ACHN (cell line): ENCODE measurements at places on chromosomes 6 and 20.
A peak's percentile ranks its signal among the peaks of the same experiment; 100 is the strongest.

GRCh38 chr20:7959484-7959883, 19.2 kb upstream of the HAO1 start:
- DNase-seq = no peak

DNA sequence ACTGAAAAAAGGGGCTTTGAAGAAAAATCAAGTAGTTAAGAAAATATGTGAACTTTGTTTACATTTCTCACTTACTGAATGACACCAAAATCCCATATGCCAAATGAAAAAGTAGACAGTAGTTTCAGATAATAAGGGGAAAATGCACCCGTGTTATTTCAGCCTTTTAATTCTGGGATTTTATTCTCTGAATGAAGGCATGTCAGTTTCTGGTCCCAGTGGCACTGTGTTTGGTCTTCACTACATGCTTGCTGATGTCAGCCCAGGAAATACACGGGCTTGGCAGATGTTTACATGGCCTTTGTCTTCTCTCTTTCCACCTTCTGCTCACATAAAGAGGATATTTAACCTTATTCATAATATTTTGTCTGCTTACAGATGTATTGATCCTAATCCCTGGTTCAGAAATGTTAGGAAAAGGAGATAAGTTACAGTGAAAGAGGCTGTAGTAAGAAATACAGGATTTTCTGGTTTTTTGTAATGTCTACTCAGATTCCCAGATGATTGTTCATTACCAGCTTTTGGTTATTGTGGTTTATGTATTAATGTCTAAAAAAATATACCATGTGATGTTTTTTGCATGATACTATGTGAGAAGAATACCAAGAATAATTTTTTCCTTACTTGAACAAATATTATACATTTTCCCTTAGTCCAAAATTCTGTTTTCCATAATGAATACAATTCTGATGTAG, 27.7 kb downstream of the DSE start:
- DNase-seq = no peak

DNA sequence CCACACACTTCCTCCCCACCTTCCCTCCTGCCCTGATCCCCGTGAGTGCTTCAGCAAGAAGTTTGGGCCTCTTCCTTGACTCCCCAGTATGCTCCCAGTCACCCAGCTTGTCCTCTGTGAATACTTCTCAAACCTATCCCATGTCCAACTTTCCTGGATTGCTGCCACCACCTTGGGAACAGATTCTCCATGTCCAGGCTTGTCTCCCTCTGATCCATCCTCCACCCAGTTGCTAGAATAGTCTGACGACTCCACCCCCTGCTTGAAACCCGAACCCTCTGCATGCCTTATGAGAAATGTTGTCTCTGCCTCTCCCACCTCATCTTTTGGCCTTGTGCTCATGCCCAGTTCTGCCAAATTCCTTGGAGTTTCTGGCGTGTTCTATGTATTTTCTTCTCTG, 108.0 kb downstream of the PPP1R14C start:
- no peak for DNase-seq

- DNase-seq = no peak
Measured at GRCh38 chr6:144844596-144844995, 559.5 kb downstream of the UTRN start.

DNA sequence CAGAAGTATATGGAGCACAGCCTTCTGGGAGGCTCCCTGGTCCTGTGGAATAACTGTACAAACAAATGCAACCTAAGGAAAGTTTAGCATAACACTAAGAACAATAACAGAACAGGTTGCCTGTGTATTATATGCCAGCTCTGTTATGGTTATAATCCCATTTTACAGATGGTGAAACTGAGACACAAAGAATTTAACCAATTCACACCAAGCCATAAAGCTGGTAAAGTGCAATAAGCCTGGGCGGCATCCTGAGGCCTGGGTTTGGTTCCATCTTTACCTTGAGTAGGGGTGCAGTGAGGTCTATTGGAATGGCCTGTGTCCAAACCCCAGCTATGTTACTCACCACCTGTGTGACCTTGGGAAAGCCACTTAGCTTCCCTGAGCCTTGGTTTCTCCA, 14.7 kb upstream of the PACSIN1 start:
- DNase-seq = no peak

- no peak for DNase-seq
Measured at GRCh38 chr6:161374971-161375873, 101.4 kb upstream of the AGPAT4 start.

GRCh38 chr6:8944548-8944947, 509.2 kb upstream of the SLC35B3 start:
- no peak for DNase-seq

GRCh38 chr6:25453288-25453687, 174.1 kb downstream of the CARMIL1 start:
- DNase-seq = no peak

DNA sequence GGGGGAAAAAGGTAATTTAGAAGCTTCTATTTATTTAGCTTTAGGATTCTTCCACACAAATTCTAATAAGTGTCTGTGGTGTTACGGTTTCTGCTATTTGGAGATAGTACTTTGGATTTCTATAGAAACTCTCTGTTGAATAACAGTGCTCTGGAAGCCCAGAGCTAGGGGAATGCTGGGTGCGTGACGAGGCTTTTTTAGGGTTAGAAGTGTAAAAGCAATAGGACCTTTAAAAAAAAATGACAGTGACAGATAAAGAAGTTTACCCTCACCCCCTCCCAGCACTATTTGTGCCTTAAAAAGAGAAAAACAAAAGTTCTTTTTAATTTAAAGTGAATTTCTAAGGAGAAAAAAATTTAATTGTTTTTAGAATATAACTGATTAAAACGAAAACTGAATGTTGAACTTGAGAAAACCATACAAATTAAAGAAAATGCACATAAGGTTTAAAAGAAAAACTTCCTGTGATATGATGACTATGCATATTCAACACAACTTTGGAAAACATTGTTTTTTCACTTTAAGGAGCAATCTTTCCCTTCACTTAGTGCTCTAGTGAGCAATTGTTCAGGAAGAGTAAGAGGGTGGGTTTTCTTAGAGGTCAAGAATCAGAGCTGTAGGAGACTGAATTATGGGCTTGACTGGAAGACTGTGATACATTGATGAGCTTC, 89.6 kb upstream of the RIPOR2 start:
- no peak for DNase-seq

- DNase-seq = no peak
Measured at GRCh38 chr20:21262812-21263211, 40.3 kb upstream of the XRN2 start.

DNA sequence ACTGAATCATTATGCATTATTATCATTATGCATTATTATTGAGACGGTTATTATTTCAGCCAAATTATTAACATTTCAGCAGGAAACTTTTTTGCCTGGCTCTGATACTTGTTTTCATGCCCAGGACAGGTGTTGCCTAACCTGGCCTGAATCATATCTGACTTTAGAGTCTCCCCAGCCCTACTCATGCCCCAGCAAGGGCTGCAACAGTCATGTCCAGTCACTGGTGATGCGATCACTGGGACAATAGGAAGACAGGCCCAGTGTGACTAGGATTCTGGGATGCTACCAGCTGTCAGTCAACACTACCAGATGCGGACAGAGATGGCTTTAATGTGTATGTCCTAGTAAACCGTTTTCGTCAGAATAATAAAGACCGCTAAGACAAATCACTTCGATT, 285.0 kb downstream of the KHDC1L start:
- no peak for DNase-seq

DNA sequence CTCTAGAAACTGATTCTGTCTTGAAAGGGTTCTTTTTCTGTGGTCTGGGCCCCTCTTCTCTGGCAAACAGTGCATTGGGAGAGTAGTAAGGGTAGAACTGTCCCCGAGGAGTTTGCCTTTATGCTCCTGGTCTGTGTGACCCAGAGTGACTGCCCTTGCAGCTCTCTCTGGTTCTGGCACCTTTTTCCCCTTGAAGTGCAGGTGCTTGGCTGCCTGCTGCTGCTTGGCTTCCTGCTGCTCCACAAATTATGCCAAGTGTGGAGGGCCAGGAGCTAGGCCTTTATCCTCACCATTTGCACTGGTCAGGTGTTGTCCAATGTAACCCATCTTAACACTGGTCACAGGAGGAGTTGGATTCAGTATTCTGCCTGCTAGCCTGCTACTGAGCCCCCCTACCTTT, 11.2 kb downstream of the KIZ start:
- no peak for DNase-seq

DNA sequence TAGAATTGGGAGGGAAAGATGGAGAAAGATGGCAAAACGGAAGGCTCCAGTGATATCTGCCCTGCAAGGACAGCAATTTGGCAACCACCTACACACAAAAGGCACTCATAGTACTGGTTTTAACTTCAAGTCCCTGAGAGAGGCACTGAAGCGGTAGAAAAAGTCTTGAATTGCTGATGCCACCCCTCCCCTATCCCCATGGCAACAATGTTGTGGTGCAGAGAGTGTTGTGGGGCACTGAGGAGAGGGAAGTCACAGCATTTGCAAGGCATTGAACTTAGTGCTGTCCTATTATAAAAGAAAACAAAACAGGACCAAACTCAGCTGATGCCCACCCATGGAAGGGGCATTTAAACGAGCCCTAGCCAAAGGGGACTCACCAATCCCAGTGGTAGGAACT, 343.7 kb downstream of the HAO1 start:
- no peak for DNase-seq

- no peak for DNase-seq
Measured at GRCh38 chr6:146770965-146771735, 172.4 kb downstream of the ADGB start.

DNA sequence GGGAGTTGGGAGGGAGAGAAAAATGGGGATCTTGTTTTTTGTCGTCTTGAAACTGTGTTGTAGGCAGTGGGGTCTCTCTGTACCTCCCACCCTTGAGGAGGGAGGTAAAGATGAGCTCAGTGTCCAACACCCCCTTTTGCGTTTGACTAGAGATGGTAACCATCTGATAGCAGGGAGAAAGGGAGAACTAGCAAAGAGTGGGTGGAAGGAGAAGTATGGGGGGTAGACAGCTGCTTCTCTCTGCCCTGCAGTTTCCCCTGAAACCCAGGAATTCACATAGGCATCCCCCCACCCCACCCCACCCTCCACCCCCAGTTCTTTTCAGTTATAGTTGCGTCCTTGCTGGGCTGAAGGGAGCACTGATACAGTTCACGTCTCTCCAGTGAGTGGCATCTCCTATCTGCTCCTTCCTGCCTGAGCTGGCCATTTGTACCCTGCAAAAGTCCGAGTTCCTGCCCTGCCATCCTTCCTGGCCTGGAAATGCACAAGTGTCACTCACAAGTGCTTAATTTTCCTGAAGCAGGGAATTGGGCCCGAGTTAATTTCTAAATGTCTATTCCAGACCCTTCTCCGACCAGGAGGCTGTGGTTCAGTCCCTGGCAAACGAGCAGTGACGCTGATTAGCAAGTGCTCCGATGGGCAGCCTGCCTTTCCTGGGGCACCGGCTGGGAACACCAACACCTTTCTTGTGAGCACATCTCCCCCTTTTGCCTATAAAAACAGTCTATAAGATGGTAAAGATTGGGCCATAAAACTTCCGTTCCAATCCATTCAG, 1.5 kb downstream of the SIRPA start:
- no peak for DNase-seq

DNA sequence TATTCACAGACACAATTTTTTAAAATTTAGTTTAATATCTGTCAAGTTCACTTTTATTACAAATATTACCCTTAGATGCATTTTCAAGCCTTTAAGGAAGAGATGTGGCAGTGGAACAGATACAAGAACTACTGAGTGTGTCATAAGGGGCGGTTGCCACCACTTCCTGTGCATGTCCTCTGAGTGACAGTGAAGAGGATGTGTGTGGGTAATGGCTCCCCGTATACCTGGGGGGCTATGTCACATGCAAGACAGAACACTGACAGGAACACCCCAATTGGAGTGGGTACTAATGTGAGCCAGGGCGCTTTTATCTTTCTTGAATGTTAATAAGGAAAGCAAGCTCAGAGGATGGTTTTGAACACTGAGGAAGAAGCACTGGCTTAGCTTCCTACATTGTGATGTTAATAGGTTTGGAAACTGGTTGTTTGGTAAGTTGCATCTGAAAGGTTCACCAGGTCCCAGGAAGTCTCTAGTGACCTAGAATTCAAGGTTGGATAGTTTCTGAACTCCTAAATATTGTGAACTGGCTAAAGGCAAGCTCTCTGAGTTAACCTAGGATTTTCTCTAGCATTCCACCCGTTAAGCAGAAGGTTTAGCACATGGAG, 83.4 kb upstream of the ASF1A start:
- no peak for DNase-seq

DNA sequence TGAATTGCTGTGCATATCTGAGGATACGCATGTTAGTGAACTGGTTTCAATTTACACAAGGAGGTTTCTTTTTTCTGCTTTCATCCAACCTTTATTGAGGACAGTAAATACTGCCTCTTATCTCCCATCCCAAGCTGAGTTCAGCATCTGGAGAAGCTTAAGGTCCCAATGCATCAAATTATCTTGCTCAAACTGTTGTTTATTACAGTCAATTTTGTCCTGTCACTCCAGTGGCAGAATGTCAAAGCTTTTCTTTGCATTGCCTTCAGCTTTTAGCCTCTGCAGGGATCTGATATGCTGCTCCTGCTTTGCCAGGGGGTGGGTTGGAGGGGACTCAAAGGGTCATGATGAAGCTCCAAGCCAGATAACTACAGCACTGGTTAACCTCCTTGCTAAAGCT, 435.4 kb upstream of the SOX4 start:
- no peak for DNase-seq

GRCh38 chr20:23226612-23227265, 123.9 kb upstream of the NXT1 start:
- no peak for DNase-seq

GRCh38 chr20:10314198-10314597, 95.6 kb downstream of the SNAP25 start:
- no peak for DNase-seq

DNA sequence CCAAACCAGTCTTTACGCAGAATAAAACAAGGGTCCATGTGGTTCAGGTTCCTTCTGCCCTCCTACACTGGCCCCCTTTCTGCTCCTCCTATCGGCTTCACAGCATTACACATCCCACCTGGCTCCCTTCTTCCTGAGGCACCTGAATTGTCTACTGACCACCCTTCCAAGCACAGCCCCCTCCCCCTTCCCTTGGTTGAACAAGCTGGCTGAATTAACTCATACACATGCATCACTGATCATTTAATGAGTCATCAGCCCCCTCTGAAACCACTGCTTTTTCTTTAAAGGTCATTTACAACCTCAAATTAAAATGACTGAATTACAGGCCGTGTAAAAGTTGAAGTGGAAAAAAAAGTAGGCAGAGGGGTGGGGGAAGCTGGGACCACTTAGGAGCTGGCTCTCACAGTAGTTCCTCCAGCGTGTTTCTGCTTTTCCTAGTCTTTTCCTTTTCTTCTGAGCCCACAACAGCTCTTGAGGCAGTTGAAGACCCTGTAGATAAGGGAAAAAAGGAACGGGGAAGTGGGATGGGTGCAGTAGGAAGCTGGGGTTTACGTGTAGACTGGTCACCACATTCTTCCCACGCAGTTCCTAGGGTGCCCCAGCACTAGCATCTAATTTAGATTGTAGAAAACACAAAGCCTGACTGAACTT, 67.6 kb downstream of the FYN start:
- peak; percentile 27 for DNase-seq
